ENCODE measurements at places on chromosomes 6 and 20.

DNA sequence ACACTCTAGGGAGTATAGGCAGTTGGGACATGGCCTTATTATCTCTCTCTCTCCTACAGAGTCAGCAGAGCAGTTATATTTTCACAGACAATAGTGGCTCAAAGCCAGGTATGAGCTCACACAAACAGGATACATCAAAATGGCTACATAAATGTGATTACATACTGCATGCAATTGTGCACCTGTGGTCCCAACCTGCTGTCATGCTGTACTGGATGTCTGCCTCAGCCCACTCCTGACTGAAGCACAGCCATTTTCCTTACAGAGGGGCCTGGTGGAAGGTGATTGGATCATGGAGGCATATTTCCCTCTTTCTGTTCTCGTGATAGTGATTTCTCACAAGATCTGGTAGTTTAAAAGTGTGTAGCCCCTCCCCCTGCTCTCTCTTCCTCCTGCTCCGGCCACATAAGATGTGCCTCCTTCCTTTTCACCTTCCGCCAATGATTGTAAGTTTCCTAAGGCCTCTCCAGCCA lies 37.0 kb upstream of the SAMHD1 start:
- peak; percentile 74 for DNase-seq

GRCh38 chr6:113018351-113019151 lies 671.4 kb downstream of the RFPL4B start:
- peak; percentile 80 for DNase-seq

- no peak for DNase-seq
Observed at GRCh38 chr6:136114661-136115060, 135.4 kb downstream of the MTFR2 start.

DNA sequence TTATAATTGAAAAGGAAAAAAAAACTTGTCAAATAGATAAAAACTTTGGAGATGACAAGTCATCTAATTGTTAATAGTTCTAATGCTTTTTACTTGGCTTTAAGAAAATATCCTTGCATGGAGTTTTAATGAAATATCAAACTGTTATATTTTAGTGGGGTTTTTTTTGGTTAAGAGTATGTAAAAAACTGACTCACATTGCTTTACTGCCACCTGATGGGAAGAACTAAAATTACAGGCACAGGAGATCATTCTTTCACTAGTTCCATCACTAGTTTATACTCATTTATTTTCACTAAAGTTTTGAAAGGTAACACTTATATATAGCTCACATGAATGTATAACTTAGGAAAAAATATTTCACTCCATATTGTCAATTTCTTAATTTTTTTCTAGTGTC lies 309.1 kb downstream of the LMBRD1 start:
- no peak for DNase-seq

DNA sequence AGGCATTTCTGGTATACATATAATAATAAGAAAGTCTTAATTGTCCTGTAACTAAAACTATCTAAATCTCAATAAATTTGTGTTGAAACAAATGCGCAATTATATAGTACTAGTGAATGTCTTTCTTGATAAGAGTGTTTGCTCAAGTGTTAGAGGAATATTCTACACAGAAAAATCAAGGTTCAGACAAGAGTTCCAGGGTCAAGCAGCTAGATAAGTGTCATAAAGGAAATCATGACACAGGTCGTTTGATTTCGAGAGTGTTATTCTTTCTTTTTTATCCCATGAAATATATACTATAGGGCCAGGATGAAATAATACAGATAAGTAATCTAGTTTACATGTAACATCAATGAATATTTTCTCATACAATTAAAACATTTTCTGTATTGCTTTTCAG lies 366.1 kb downstream of the UTRN start:
- no peak for DNase-seq

GRCh38 chr20:10597637-10598036 lies 76.2 kb downstream of the JAG1 start:
- DNase-seq, result no peak

DNA sequence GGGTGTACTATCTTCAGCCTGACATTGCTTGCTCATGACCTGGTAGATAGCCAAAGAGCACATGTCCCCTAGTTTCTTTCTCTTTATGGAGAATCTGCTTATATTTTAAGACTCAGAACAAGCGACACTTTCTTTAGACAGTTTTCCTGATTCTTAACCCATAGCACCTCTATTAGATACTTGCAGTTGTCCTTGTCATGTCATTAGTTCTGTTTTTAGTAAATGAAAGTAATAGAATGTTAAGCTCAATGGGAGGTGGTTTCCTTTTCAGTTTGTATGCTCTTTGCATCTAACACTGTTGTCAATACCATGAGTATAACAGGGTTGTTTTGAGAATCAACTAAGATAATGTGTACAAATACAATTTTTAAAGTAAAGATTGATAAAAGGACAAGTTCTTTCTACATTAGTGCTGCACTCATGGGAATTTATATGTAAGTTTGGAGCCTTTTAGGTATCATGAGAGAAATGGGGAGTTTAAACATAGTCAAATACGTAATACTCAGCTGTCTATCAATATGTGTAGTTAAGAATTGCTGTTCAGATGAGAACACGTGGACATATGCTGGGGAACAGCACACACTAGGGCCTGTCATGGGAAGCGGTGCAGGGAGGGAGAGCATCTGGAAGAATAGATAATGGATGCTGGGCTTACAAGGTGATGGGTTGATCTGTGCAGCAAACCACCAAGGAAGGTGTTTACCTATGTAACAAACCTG lies 124.3 kb downstream of the GRM1 start:
- no peak for DNase-seq

- DNase-seq, result no peak
Observed at GRCh38 chr20:33092361-33092760, 12.9 kb downstream of the BPIFB4 start.

DNA sequence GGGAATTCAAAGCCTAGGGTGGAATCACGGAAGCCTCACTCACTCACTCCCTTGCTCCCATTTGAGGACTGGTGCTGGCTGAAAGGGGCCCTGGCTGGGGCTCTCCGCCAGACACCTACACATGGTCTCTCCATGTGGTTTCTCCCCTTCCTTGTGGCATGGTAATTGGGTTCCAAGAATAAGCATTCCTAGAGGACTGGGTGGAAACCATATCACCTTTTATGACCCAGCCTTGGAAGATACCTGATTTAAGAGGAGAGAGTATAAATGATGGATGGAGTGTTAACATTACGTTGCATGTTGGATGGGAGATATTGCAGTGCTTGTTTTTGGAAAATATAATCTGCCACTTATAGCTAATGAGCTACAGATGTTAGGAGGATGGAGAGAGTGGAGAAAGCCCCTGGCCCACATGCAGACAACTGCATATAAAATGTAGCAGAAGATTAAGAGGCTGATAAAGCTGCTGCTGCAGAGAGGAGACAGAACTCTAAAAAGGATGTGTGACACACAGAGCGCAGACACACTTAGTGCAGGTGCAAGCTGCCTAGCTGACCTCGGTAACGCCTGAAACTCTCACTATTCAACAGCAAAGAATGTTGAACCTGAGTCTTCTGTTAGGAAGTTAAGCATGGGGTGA lies 23.3 kb upstream of the CDKN1A start:
- DNase-seq, result no peak

GRCh38 chr20:42123981-42124473 lies 505.9 kb upstream of the CHD6 start:
- no peak for DNase-seq

GRCh38 chr20:6767536-6768227 lies at the start of gene BMP2:
BMP2 (plus strand) TSS chr20:6767686; CDS start chr20:6770127, 2,441 bp downstream.
- peak; percentile 67 for DNase-seq

GRCh38 chr20:63314566-63315239 lies 21.7 kb downstream of the COL20A1 start:
- no peak for DNase-seq

DNA sequence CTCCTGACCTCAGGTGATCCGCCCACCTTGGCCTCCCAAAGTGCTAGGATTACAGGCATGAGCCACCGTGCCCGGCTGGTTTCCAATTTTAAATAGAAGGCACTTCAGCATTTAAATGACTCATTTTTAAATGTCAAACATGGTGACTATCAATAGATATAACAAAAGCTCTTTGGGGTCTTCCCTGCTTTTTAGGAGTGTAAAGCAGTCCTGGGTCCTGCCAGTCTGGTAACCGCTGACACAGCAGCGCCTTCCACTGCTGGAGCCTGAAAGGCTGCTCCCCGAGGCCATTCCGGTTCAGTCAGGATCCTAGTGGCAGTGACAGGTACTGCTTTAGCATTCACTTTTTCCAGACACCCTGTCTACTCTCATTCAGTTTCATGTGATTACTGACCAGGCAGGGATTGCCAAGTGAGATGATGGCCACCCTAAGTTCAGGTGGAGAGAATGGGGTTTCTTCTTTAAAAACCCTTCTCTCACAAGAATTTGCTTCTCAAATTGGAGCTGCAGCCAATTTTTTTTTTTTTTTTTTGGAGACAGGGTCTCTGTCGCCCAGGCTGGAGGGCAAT lies 5.1 kb downstream of the DIDO1 start:
- peak; percentile 68 for DNase-seq

- no peak for DNase-seq
Observed at GRCh38 chr6:106110164-106110826, 24.2 kb downstream of the PRDM1 start.

- DNase-seq, result peak; percentile 92
Observed at GRCh38 chr6:89311853-89312531, 3.1 kb downstream of the GABRR2 start.

DNA sequence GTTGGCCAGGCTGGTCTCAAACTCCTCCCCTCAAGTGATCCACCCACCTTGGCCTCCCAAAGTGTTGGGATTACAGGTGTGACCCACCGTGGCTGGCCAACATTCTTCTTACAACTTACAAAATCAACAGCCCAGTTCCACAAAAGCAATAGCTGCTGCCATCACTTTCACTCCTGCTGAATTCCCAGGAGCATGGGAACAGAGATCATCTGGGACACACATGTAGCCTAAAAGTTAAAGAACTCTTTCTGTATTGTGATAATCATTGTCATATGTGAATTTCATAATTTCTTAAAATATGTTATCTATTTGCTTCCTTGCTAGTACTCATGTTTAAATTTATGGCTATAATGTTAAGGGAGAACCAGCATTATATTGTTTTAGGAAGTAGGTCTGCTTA lies 51.7 kb downstream of the NCOA6 start:
- no peak for DNase-seq

GRCh38 chr6:30411515-30412207 lies 66.7 kb downstream of the RPP21 start:
- peak; percentile 47 for DNase-seq

- DNase-seq, result no peak
Observed at GRCh38 chr20:40690836-40691565, 2.0 kb upstream of the MAFB start.

DNA sequence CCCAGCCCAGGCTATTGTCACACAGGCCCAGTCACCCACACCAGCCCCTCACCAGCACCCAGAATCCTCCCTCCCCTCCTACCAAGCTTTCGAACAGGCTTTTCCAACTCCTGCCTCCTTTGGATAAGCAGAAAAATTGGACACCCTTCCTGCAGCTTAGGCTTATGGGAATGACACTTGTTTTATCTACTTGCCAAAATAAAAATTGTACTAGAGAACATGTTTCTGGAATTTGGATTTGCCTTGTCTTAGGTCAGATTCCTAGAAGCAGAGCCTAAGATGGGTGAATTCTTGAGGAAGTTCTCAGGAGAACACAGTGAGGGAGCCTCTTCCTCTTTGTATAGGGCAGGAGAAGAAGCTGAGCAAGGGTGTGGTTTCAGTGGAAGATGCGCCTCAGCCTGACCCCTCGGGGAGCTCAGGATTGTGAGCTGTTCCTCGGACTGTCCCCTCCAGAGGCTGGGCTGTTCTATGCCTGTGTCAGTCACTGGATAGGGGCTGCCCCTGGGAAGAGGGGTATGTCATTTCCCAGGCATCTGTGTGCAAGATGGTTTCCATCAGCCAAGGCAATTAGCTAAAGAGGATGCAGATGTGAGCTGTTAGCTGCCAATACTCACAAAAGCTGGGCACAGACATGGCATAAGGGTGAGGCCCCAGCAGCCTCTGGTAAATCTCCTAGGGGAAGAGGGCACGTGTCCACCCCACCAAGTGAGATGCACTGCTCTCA lies 33.9 kb downstream of the ITPR3 start:
- no peak for DNase-seq

- DNase-seq, result no peak
Observed at GRCh38 chr6:137911675-137912191, 44.7 kb downstream of the TNFAIP3 start.

GRCh38 chr6:16729183-16729691 lies 32.0 kb downstream of the ATXN1 start:
- no peak for DNase-seq

GRCh38 chr6:68718385-68719073 lies 83.4 kb downstream of the ADGRB3 start:
- DNase-seq, result no peak

- no peak for DNase-seq
Observed at GRCh38 chr6:126770176-126770575, 348.3 kb upstream of the RSPO3 start.

- no peak for DNase-seq
Observed at GRCh38 chr6:132950566-132950965, 136.2 kb downstream of the RPS12 start.
